ENCODE measurements at places on chromosomes 5 and 9. TPM values are rescaled to one million over a fixed set of nuclear protein-coding genes. Genes with fewer than 3 reads are reported as not detected.

- no peak for DNase-seq
Observed at GRCh38 chr5:102223542-102224477, 72.3 kb downstream of the SLCO4C1 start.

DNA sequence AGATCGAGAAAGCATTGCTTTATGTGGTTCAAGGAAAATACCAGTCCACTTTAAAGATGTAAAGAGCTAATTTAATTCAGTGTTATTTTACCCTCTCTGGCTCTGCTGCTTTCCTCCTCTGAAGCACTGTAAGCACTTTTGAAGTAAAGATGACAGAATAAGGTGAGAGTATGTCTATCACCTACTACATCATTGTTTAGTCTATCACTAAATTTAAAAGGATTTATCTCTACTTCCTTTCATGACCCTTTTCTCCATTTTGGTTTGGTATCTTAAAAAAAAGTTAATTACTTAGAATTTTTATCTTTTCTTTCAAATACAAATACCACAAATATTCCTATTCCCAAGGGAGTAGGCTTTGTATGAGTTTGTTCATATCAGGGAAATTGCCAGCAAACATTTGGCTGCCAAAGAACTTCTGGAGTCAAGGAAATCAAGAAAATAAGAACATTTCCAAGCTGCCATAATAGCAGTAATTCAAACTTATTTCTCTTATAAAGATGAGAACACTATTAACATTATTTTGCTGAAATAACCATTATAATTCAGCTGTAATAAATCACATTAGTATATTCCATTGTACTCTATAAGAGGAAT lies 77.8 kb downstream of the SLC38A9 start:
- DNase-seq: no peak

DNA sequence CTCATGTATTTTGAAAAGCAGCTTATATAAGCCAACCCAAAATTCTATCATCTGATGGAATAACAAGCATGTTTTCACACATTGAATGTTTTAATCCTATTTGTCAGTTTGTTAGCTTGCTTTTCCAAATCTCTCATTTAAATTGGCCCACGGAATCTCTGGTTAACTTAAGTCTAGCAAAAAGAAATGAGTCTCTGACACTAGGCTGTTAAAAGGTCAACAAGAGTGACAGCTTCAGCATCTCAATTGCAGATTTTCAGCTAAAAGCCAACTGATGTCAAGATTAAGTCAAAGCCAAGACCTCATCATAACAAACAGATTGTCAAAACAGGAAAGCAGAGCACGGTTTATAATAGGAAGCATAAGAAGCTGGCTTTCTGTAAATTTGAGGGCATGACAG lies 49.4 kb upstream of the CDH9 start:
- no peak for DNase-seq

The STK32A gene
- 0.12 TPM for polyA plus RNA-seq

All from AG04450 (cell line).